Coronary artery (tissue), 2 donors: ENCODE measurements at places on chromosomes 7 and 10.

DNA sequence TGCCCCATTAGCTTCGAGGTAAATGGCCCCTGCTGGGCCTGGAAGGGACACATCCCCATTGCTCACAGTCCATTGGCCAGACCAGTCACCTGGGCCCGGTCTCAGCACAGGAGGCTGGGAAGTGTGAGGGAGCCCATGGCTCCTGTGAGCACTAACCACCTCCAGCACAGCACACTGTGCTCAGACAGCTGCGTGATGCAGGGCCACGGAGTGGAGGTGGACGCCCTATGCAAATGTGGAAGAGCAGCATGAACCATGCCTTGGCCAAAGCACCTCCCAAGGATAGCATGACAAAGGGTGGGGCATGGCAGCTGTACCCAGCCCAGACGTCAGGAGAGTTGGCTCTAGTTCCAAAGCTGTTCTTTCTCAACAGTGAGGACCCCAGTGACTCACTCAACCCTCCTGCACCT is 120.1 kb upstream of the ZMIZ1 start:
- no peak for DNase-seq

- DNase-seq: no peak
Measured at GRCh38 chr7:142053988-142054387, 57.5 kb upstream of the MGAM2 start.

- DNase-seq: no peak
Measured at GRCh38 chr10:121500701-121501332, 97.4 kb downstream of the FGFR2 start.

- DNase-seq: no peak
Measured at GRCh38 chr10:124482236-124482800, 20.7 kb downstream of the LHPP start.

GRCh38 chr7:54260941-54261371 is 281.2 kb upstream of the VSTM2A start:
- DNase-seq: no peak

- DNase-seq: no peak
Measured at GRCh38 chr10:48659790-48660189, 24.9 kb upstream of the WDFY4 start.

- no peak for DNase-seq
Measured at GRCh38 chr10:77189075-77189474, 448.5 kb downstream of the KCNMA1 start.

DNA sequence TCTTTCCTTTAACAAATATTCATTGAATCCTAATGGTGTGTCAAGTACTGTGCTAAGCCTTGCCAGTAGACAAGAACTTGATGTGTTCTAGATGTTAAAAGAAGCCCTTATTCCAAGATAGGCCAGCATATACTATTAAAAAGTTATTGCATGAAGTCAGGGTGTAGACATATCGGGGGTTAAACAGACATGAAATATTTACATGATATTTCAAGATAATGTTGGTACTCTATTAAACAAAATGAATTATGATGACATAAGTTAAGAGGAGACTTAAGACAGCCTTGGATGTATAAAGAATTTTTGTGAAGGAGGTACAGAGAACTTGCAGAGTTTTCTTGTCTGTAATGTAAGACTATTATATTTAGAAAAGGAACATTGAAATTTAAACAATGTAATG is 44.8 kb downstream of the HDAC9 start:
- DNase-seq: no peak

DNA sequence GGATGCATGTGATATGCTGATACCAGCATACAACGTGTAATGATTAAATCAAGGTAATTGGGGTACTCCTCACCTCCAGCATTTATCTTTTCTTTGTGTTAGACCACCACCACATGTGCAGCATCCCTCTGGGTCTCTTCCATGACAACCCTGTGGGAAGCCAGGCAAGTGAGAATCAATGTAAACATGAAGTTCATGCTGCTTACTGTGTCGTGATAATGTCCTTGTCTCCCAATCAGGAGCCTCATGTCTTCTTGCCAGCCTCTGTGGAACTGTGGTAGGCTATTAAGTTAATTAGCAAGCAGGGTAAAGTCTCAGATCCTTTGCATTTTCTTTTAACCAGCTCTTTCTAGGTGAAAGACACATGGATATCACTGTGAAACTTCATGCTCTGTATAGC is 126.7 kb downstream of the TES start:
- DNase-seq: no peak

GRCh38 chr7:95454438-95455045 is 19.7 kb upstream of the PON2 start:
- DNase-seq: no peak

GRCh38 chr7:96959135-96959534 is 46.2 kb upstream of the DLX6 start:
- DNase-seq: no peak

DNA sequence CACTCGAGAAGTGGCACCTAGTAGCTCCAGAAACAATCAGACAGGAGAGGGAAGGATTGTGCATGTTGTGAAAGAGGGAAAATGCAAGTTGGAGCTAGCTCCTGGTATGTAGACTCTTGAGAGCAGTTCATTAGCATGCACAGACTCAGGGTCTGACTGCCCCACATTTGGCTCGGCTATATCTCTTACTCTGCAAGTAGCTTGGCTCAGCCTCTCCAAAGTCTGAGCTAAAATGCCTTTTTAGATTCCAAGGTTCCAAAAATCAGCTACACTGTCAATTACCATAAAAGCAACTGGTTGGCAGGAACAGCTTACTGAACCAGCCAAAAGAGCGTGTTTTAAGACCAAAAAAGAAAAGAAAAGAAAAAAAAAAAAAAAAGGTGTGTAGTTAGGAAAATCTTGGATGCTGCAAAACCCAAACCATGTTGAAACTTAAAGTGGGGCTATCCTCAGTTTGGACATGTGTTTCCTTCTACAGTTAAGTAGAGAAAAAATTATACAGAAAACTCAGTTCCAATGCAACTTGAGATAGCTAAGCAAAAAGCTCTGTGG is 65.5 kb downstream of the MKX start:
- no peak for DNase-seq

GRCh38 chr10:29658984-29659965 is 24.5 kb upstream of the SVIL start:
- no peak for DNase-seq

DNA sequence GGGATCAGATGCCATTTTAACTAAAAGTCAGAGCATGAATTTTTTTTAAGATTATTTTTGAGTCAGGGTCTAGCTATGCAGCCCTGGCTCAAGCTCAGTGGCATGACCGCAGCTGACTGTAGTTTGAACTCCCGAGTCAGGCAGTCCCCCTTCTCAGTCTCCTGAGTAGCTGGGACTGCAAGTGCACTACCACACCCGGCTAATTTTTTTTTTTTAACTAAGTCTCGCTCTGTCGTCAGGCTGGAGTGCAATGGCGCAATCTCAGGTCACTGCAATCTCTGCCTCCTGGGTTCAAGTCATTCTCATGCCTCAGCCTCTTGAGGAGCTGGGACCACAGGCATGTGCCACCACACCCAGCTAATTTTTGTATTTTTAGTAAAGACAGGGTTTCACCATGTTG is 7.8 kb downstream of the TAS2R41 start:
- DNase-seq: no peak

- DNase-seq: no peak
Measured at GRCh38 chr7:70040970-70041766, 442.9 kb downstream of the AUTS2 start.

- DNase-seq: no peak
Measured at GRCh38 chr7:148570510-148570909, 20.1 kb upstream of the C7orf33 start.
